H1 (cell line): ENCODE measurements at places on chromosomes 11 and 22.

- no peak for DNase-seq
Observed at GRCh38 chr11:67293090-67293489, 4.0 kb downstream of the ANKRD13D start.

DNA sequence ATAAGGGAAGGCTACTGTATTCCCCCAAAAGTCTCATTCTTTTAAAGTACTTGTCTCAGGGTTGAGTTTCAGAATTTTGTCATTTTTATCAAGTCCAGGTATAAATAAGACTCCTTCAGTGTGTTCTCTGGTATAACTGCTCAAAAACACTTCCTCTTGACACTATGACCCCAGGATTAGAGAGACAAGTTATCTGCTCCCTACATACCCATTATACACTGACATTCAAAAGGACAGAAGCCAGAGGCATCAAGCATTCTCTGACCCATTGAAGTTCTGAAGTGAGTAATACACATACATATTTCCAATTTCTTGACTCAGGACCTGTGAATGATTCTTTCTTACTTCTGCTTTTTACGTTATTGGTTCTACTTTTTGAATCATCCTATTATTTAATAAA lies 447.8 kb upstream of the CNTN5 start:
- DNase-seq: no peak

DNA sequence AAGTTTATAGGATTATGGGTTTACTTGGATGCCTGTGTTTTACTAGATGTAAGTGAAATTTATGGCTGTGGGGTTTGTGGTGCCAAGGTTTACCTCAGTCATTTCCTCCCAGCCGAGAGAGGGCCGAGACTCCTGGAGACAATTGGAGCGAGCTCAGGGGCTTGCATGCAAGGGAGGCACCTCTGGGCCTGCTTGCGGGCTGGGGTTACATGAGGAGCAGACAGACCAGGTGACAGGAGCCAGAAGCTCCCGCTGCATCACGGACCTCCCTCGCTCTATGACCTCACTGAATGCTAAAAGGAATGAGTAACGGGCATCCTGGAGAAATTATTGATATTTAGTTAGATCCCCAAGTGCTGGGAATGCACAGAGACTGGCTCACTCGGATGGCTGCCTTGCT lies 275.2 kb upstream of the KIRREL3 start:
- DNase-seq: no peak

- DNase-seq: no peak
Observed at GRCh38 chr11:1827931-1828330, 6.9 kb upstream of the SYT8 start.

DNA sequence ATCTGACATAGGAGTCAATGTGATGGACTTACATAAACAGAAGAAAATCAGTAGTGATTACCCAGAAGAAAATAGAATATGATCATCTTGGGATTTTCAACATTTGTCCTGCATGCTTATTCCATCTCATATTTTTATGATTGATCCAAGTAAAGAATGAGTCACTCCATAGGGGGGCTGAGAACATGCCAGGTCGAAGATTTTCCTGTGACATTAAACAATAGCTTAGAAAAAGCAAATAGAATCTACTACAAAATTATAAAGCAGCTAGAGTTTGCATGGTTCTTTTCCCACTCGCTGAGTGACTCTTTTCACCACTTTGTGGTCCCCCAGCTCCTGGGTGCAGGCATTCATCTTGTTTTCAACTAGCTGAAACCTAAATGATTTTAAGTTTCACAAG lies 56.3 kb downstream of the DDI1 start:
- DNase-seq: no peak

- no peak for DNase-seq
Observed at GRCh38 chr22:26918226-26918625, 260.8 kb downstream of the MIAT start.

GRCh38 chr11:3093281-3094191 lies 36.3 kb upstream of the CARS1 start:
- no peak for DNase-seq

DNA sequence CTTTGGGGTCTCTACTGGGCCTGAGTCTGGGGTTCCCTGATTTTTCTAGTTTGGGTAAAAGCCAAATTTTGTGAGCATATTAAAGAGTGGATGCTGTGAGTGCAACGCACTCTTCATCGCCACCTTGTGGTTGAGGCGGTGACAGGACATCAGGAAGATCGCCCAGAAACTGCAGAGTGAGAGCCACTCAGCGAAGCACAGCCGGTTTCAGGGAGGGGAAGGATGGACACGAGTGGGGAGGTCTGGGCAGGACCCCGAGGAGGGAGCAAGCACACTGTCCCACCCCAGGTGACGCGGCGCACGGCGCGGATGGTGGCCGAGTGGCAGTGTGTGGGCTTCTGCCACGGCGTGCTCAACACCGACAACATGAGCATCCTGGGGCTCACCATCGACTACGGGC lies 9.1 kb downstream of the SELENOO start:
- DNase-seq: peak; percentile 78

GRCh38 chr22:40329466-40329865 lies 16.8 kb upstream of the ADSL start:
- DNase-seq: no peak

DNA sequence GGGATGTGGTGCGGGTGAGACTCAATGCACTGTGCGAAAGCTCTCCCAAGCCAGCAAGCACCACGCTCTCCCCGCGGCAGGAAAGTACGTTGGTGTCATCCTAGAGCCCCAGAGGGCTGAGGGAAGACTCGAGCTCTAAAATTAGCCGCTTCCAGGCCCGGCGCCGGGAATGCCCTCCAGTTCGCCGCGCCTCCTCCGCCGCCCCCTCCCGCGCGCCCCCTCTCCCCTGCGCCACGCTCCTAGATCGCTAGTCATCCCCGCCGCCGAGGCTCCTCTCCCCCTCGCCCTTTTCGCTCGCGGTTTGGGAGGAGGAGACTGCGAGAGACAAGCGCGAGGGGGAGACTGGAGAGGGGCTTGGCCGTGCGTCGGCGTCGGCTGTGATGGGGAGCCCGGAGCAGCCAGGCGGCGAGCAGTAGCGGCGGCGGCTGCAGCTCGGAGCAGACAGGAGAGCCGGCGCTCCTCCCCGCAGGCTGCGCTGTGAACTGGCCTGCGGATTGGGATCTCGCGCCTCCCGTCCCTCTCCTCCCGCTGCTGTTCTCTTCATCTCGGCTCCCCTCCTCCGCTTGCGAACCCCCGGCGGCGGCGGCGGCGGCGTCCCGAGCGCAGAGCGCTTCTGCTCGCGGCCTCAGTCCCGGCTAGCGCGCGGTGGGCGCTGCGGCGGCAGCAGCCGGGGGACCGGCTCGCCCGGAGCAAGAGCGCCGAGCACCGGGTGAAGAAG lies at the start of gene FAT3:
Gene FAT3, plus strand, starts transcription at position 412 of the 718 bp plus-strand sequence. CDS start 127,295 bp downstream, outside the sequence.
- no peak for DNase-seq

- DNase-seq: no peak
Observed at GRCh38 chr11:83054001-83054400, 17.7 kb downstream of the RAB30 start.

GRCh38 chr22:37213941-37214730 lies 1.9 kb upstream of the SSTR3 start:
- no peak for DNase-seq

DNA sequence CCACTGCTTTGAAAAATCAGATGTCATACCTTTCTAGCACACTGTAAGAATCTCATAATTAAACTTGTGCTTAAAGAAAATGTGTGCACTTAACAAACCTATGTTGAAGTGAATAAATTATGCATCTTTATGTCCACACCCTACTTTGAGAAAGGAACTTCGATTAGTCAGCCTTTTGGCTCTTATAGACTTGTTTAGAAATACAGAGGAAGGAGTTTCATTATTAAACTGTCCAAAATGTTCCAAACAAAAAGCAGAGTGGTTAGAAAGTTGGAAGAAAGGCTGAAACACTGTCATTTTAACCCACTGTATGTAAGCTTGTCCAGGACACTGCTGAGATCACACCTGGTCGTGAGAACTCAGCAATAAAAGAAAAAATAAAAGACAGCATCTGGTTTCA lies 863.2 kb upstream of the CHORDC1 start:
- DNase-seq: no peak

- DNase-seq: peak; percentile 64
Observed at GRCh38 chr11:46295312-46296058, 18.0 kb downstream of the CREB3L1 start.

GRCh38 chr22:37728620-37729019 lies 31.8 kb downstream of the TRIOBP start:
- DNase-seq: no peak

DNA sequence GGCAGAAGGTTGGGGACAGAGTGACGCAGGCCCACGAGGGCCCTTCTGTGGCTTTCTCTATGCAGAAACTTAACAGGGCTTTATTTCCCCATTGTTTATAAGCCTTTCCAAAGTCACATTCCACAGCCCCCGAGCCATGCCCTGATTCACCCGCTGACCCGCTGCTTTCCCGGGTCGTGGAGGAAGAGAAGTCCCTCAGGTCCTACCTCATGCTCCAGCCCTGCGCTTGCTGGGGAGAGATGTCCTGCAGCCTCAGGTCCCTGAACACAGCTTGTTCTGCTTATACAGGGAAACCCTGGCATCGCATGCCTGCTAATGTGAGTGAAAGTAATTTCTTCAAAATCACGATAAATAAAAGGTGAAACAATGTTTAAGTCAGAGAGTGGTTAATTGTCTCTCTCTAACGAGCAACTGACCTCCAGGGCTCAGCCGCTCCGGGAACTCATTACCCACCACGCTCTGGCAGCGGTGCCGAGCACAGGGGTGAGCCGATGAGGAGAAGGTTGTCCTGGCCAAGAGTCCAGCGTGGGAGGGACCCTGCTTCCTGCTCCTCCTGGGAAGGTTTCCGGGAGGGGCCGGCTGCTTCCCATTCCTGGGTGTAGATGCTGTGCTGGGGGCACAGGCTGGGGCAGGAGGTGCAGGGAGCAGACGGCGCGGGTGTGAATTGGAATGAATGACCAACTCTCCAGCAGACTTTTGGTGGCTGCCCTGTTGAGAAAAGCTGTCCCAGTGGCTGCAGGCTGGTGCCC lies 595.2 kb downstream of the BRD1 start:
- DNase-seq: peak; percentile 42

- no peak for DNase-seq
Observed at GRCh38 chr11:67640021-67640757, 626 bp upstream of the TBX10 start.

DNA sequence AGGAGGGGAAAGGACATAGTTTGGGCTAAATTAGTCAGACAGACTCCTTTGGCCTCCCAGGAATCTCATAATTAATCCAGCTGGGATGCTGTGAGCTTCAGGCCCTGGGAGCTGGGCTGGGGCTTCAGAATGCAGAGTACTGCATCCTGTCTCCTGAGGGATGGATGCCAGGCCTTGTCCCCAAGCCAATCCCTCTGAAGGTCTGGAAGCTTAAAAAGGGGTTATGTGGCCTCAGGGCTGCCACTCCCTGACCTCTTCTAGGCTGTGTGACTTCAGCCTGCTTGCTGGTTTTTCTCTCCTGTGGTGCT lies 6.9 kb upstream of the LRRC32 start:
- DNase-seq: no peak

- no peak for DNase-seq
Observed at GRCh38 chr22:42142771-42143461, 12.3 kb upstream of the CYP2D6 start.

DNA sequence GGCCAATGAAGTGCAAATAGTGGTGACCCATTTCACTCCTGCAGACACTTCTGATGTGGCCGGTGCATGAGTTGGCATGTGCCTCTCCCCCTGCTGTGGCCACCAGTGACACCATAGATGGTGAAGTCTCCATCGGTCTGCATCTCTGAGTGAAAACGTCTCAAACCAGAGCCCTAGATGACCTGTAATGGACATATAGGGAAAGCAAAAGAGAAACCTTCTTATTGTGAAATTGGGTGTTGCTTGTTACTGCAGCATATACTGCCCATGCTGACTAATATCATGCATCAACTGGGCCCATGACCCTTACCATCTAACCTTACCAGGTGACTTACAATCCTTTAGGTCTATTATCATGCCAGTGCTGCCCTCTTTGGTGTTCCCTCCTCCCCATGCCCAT lies 11.7 kb upstream of the VPS37C start:
- no peak for DNase-seq

GRCh38 chr11:18259259-18259658 lies 6.8 kb upstream of the SAA1 start:
- no peak for DNase-seq

DNA sequence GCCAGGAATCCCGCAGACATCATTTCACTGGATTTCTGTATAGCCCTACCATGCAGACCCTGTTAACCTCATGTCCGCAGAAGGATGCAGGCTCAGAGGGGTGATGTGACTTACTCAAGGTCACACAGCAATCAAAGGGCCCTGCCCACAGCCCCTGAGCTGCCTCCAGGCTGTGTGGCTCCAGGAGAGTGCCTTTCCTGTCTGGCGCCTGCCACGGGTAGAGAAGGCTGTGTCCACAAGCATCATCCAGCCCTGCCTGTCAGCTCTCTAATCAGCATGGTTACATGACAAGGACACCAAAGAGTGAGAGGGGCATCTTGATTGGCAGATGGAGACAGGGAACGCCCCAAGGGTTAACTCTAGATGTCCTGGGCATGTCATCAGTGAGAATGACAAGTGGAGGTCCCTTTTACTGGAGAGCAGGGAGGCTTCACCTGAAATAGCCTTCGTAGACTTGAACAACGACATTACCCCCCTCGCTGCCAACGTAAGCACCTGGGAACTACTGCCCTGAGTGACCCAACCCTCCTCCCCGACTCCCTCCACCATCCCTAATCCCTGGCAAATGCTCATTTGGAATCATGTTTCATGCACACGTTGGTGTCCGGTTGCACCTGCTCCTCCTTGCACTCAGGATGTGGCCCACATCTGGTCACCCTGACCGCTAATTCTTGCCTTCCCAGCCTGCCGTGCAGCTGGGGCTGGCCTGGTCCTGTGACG lies 6.9 kb downstream of the FGF19 start:
- DNase-seq: no peak

DNA sequence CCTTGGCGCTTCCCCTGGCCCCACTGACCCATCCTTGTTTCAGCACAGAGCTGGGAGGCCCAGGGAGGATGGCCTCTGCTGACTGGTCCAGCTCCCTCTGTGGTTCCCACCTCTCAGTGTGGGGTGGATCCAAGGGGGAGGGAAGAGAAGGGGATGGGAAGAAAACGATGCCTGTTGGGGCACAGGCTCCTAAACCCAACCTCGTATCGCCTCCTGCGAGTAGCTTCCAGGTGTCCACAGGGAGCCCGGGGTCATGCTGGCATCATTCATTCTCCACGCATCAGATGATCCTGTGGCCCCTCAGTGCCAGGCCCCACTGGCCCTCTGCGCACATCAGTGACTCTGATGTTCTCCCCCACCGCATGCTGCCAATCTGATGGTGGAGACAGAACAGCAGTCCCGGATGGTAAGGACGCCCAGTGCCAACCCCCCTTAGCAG lies 5.1 kb downstream of the MYEOV start:
- no peak for DNase-seq

- DNase-seq: peak; percentile 48
Observed at GRCh38 chr11:101466352-101466751, 117.5 kb downstream of the TRPC6 start.

GRCh38 chr11:61066645-61067044 lies 35.6 kb upstream of the CD5 start:
- DNase-seq: no peak
